Fibroblast of lung (primary cell): ENCODE measurements at places on chromosomes 4 and X.
A peak's percentile ranks its signal among the peaks of the same experiment; 100 is the strongest.

- no peak for DNase-seq
Measured at GRCh38 chrX:148806145-148806870, 305.9 kb downstream of the AFF2 start.

- no peak for DNase-seq
Measured at GRCh38 chr4:114758066-114758465, 159.5 kb downstream of the UGT8 start.

DNA sequence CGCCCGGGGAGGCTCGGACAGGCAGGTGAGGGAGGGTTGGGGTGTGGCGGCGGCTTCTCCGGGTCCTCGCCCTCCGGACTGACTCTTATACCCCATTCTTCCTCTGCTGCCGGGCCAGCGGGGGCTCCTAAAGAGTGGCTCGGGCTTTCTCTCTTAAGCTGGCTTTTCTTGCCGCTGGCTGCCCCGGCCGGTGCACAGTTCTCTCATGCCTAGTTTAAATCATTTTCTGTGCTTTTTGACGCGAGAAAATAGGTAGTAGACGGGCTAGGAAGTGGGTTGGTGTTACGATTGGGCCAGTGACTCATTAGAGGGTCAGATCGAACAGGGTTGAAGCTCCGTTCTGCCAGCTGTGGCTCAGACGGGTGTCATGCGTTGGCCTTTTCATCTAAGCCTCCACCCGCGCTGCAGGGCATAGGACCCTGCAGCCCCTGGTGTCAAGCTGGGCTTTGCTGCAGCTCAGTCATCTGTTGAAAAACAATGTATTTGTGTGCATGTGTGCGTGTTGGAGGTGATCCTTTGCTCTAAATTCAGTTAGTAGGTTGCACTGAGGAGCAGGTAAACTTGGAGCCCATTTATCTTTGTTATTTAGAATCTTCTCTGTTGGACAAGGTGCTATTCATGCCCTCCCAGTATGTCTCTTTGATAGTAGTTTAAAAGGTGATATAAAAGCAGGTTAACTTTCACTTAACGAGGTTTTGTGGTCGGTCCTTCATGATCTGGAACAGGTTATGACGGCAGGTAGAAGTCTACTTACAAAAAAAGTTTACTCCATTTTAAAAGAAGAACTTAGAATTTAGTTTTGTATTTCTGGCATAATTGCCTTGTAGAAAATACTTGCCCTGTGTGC is 802 bp downstream of the BMP2K start:
- peak; percentile 68 for DNase-seq

- DNase-seq, result no peak
Measured at GRCh38 chr4:87339440-87339839, 16.8 kb upstream of the HSD17B13 start.

GRCh38 chrX:13009273-13009672 is 34.4 kb downstream of the TMSB4X start:
- DNase-seq, result no peak

GRCh38 chrX:12955882-12956703 is 18.8 kb upstream of the TMSB4X start:
- peak; percentile 81 for DNase-seq

DNA sequence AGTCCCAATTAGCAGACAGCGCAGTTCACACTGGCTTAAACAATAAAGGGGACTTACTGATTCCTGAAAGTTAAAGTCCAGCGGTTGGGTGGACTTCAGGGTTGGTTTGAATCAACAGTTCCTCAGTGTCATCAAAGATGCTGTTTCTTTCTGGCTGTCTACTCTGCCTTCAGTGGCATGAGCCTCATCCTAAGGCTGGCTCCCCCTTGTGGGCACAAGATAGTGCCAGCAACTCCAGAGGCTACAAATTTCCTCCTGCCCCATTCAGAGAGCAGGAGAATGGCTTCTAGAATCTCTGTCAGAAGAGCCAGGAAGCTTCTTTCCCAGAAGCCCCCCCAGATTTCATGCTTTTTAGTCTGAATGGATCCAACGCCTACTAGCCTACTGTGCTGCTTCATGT is 82.4 kb upstream of the MTM1 start:
- peak; percentile 69 for DNase-seq

DNA sequence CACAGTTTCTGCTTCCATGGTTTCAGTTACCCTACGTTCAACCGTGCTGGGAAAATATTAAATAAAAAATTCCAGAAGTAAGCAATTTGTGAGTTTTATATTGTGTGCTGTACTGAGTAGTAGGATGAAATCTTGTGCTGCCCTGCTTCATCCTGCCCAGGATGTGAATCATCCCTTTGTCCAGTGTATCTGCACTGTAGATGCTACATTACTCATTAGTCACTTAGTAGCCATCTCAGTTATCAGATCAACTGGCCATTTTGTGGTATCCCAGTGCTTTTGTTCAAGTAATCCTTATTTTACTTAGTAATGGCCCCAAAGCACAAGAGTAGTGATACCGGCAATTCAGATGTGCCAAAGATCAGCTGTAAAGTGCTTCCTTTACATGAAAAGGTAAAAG is 97.9 kb downstream of the COX18 start:
- peak; percentile 54 for DNase-seq

DNA sequence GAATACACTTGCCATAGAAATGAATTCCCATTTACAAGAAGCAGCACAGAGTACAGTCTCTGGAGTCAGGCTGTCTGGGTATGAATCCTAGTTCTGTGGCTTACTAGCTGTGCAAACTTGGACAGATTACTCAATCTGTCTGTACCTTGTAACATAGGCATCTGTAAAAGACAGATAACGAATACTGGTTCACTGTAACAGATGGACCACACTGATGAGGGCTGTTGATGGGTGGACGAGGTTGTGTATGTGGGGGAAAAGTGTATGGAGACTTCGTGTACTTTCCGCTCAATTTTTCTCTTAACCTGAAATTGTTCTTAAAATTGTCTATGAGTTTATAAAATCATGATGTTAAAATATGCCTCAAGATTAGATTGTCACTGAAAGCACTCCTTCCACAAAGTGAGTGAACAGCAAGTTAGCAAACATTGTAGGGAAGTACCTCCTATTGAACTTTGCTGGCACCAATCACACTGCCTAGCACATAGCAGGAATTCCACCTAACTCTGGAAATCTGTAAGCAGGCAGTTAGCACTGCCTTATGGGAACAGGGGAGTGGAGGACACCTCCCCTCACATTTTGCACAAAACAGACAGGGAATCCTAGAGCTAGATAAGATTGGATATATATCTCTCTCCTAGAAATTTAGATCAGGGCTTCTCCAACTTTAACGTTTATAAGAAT is 6.5 kb upstream of the EXOSC9 start:
- no peak for DNase-seq

DNA sequence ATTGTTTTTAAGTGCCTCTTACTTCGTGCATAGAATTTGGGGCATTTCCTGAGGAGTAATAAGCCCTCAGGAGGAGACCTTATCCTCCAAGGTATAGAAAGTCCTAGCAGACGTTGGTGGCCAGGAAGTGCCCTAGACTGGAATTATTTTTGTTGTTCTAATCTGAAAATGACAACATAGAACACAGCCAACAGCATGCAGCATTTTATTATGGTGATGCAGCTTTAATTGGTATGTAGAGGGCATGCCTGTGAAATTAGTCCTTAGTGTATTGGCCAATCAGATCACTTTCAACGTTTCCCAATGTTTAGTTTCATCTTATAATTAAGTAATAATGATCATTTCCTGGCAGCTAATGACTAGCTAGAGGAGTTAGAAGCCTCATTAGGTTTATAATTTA is 199.2 kb downstream of the SHROOM3 start:
- DNase-seq, result peak; percentile 62

- no peak for DNase-seq
Measured at GRCh38 chr4:27350161-27350560, 489.5 kb downstream of the STIM2 start.

- DNase-seq, result peak; percentile 49
Measured at GRCh38 chr4:69490271-69490670, 5.4 kb downstream of the UGT2B4 start.

DNA sequence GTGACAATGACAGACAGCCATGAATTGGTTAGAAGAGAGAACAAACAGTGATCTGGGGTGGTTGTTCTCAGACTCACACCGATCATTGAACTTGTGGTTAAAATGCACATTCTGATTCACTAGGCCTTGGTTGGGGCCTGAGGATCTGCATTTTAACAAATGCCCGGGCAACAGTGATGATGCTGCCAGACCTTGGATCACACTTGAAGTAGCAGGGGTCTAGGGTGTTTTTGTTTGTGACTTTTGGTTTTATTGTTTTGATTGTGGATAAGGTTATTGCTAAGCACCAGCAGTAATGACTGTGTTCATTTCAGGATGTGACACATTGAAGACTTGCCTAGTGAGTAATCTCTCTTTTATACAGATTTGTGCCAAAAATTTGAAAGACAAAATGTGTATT is 36.5 kb downstream of the TXLNG start:
- no peak for DNase-seq

DNA sequence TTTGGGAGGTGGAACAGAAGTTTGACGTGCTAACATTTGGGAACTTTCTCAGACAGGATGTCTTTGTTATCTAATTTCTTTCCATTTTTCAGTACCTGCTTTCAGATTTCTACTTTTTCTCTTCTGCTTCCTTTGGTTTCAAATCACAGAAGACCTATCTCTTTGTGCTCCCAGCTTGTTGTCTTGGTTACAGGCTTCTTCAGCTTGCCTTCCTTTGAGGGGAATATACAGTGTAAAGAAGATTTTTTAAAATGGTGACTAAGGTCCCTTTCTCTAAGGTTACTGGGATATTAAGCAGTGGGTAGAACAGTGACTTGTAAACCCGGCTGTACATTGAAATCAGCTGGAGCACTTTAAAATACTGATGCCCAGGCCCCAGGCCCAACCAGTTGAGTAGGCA is 48.0 kb downstream of the TMEM164 start:
- no peak for DNase-seq

DNA sequence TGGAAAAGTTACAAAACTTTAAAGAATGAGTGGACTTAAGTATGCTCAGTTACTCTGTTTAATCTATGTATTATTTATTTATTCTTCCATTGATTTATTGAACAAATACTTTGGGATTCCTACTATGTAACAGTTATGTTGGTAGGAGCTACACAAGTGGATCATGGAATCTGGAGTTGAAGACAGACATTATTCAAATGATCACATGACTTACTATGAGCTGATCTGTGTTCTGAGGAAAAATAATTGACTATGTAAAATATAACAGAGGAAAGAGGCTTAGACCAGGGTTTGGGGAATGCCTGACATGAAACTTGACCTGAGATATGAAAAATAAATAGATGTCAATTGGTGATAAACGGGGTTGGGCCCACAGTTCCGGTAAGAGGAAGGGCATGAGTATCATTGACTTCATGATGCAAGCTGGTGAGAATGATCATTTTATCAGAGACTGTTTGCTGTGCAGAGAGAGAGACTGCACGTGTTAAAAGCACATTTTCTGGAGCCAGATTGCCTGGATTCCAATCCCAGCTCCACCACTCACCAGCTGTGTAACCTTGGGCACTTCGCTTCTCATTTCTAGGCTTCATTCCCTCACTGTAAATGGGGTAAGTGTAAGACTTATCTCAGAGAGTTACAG is 179.0 kb downstream of the SPCS3 start:
- peak; percentile 46 for DNase-seq

DNA sequence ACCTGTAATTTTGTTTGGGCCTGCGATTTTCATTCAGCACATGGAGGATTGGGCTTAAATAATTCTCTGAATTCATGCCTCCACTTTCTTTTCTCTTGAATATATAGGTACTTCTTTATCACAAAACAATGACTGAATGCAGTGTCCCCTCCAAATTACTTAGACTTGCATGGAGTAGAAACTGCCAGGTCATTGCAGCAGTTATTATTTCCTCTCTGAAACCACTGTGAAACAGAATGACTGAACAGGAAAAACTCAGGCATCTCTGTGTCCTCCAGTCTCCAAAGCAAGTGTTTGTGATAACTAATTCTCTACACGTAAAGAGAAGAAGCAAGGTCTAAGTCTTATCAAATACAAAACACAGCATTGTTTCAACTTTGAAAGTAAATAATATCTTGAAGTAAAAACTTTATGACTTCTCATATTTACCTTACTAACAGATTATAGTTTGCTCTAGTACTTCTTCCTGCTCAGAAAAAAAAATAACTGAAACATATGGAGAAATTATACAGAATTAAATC is 144.5 kb upstream of the DIAPH2 start:
- no peak for DNase-seq

GRCh38 chrX:30610026-30610425 is 32.5 kb upstream of the TASL start:
- DNase-seq, result no peak

DNA sequence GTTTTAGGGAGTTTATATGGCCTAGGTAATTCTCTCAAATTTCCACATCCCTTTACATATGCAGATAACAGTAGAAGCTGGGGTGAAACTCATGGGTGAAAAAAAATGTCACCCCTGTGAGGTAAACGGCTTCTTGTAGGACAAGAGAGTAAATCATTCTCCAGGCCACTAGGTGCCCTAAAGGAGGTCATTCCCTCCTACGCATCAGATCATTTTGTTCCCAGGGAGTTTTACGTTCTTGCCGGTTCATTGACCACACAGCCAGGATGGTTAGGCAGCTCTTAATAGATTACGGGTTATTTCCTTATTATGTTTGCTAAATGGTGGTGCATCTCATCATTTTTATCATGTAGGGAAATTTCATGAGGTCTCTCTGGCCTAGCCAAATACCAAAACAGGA is 225.8 kb upstream of the NOCT start:
- no peak for DNase-seq

- no peak for DNase-seq
Measured at GRCh38 chrX:84168095-84168494, 19.9 kb downstream of the RPS6KA6 start.

DNA sequence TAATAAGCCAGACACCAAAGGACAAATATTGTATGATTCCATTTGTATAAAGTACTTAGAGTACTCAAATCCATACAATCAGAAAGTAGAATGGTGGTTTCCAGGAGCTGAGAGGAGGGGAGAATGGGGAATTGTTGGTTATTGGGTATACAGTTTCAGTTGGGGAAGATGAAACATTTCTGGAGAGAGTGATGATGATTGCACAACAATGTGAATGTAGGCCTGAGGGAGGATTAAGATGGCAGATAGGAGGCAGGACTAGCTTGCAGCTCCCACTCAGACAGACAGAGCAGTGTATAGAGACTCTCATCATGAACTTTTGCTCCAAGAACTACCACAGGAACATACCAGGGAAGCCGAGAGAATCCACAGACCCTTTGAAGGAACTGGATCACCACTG is 75.7 kb upstream of the PAK3 start:
- no peak for DNase-seq

DNA sequence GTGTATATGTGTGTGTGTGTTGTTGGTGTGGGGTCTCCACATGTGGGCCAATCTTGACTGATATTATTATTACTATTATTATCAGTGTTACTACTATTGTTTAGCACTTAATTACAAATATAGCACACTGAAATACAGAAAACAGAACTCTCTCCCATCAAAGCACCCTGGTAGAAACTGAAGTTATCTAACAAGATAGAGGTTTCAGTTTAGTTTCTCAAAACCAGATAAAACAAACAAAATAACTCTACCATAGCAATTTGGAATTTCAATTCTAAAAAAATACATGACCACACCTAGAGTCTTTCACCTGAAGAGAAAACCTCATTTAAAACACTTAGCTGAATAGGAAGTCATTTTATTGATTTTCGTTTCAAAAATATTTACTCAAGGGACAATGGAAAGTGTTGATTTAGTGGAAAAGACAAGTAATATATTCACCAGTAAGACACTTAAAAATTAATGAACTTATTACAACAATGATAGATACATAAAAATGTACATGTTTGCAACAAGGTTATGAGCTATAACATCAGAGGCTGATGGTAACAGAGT is 252.3 kb downstream of the PDHA2 start:
- no peak for DNase-seq
